Body of pancreas (tissue), 4 donors: ENCODE measurements at places on chromosomes 13 and 19. TPM values are rescaled to one million over a fixed set of nuclear protein-coding genes. Genes with fewer than 3 reads are reported as not detected.

RFPL4AL1 gene
- total RNA-seq = 2.3 TPM

VSTM1 gene
- not detected for total RNA-seq

CEACAM16 gene
- 0.33 TPM for total RNA-seq

IL12RB1 gene
- total RNA-seq = not detected

ZNF729 gene
- not detected for total RNA-seq

GPC5 gene
- total RNA-seq = not detected

ZNF415 gene
- total RNA-seq = 6.9 TPM

FCGBP gene
- total RNA-seq = 19.4 TPM

FUT6 gene
- 3.6 TPM for total RNA-seq

CD209 gene
- total RNA-seq = 2.0 TPM
